ENCODE measurements at places on chromosomes 6 and 20. TPM values are rescaled to one million over a fixed set of nuclear protein-coding genes. Genes with fewer than 3 reads are reported as not detected.

DNA sequence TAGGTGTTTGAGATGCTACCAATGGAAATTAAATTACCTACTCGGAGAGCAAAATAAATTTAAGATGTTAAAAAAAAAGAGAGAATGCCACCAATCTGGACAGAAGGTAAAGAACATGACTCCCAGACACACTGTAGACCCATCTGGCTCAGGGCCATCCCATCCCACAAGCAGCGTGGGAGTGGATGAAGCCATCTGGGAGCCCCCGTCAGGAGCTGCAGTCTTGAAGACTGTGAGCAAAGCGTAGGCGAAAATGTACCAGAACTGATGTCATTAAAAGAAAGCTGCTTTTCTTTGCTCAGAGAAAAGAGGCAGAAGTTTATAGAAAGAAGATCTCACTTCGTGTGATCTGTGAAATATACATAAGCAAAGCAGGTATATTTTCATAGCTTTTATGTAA lies 815.7 kb downstream of the QKI start:
- no peak for DNase-seq

- no peak for DNase-seq
Observed at GRCh38 chr20:30486103-30486478, 771.4 kb upstream of the DEFB115 start.

Gene TEAD3
- total RNA-seq: 19.4 TPM

DNA sequence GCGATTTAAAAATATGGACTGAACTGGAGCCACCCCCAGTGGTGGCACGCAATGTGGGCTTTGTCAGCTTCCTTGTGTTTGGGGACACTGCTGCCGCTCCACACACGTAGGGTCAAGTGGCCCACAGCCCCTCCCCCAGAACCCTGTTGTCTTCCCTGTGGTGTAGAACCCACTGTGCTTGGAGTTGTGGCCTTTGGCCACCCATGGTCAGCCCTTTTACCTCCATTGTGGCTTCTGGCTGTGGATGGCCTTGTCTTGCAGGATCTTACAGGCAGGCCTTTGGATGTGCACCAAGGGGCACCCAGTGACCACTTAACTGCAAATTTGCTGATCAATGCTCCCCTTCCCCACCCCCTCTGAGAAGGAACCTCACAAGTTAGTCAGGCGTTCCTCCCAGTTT lies 2.0 kb upstream of the LEMD2 start:
- no peak for DNase-seq

Gene PAK5
- 0.10 TPM for total RNA-seq

DNA sequence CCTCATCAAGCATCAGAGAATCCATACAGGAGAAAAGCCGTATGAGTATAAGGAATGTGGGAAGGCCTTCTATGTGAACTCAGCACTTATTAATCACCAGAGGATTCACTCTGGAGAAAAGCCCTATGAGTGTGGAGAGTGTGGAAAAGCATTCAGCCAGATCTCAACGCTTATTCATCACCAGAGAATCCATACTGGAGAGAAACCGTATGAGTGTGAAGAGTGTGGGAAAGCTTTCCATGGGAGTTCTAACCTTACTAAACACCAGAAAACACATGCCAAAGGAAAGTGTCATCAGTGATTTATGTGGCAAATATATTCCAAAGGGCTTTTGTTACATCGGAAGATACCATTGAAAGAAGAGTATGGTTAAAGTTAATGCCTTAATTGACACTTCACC lies 25.4 kb downstream of the ZKSCAN8 start:
- DNase-seq: no peak

GRCh38 chr20:23357767-23358562 lies 4.0 kb upstream of the GZF1 start:
- peak; percentile 99 for DNase-seq

DNA sequence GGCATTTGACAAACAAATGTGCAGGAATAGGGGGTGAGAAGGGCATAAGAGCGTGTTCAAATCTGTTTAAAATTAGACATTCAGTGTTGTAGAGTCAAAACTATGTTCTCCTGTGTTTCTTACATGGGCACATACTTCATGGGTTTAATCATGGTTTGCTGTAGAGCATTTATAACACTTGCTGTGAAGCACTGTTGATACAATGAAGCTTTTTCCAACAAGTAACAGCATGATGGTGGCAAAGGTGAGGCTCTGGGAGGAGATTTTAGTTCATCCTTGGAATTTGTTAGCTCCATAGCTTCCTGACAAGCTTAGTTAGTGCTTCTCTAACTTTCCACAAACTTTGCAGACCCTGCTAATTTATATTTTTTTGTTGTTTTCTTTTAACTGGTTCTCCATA lies 900.7 kb downstream of the TFAP2A start:
- DNase-seq: peak; percentile 11

DNA sequence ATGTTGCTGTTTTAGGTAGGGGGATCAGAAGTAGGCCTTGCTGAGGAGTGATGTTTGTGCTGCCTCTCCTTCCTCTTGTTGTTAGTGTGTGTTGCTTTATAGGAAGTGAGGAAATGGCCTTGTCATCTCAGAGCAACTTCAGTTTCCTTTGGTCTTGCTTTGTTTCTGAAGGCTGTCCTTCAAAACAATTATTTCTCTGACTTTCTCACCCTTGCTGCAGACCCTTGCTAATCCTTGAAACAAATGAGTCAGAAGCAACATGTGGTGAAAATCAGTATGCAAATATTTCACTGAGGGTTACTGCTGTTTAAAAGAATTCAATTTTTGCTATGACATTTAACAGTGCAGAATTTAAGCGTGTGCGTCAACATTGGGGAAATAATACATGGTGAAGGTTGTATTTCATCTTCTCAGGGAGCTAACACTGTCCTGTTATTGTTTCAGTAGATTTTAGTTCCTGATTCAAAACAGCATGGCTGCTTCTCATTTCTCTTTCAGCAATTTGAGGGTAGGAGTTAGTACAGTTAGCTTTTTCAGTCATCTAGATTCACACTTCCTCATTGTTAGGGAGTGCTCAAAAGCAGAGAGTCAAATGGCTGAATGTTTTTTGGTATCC lies 13.8 kb downstream of the RNF144B start:
- no peak for DNase-seq

DNA sequence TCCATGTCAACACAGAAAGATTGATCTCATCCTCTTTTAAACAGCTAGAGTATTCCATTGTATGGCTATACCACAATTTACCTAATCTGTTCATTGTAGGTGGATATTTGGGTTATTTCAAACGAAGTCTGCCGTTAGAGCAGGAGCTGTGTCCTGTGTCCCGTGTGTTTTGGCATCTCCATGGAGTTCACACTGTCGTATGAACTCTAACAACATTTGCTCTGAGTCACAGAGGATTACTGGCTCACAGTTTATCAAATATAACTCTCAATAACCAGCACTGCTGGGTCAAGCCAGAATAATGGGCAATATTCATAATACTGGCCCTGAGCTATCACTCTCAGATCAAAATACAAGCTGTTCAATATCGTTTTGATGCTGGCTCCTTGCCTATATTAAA lies 16.4 kb downstream of the TRAM2 start:
- DNase-seq: no peak

Gene HLA-DRB5
- total RNA-seq: 0.31 TPM

GRCh38 chr6:32073101-32073500 lies 34.9 kb downstream of the CYP21A2 start:
- DNase-seq: peak; percentile 92

- no peak for DNase-seq
Observed at GRCh38 chr6:80967609-80968008, 784.9 kb downstream of the TENT5A start.

GRCh38 chr6:20691185-20691584 lies 156.9 kb downstream of the CDKAL1 start:
- DNase-seq: no peak

DNA sequence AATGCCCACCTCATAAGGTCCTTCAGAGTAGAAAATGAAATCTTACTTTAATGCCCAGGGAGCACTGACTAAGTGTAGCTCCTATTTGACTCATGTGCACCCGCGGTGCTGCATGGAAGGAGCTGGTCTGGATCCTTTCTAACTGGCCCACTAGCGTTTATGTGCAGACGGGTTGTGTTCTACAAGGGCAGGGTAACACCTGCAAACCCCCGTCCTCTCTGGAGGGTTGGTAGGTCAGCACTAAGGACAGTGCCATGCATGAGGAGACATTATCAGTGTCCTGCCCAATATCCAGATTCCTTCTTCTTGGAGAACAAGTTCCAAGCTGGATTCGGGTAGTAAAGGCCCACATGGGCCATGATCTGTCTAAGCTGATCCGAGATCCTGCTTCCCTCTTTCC lies 140.3 kb downstream of the ANKRD60 start:
- DNase-seq: no peak

GRCh38 chr20:3031524-3032147 lies 11.8 kb upstream of the GNRH2 start:
- DNase-seq: no peak

- DNase-seq: peak; percentile 74
Observed at GRCh38 chr6:9540534-9541126, 874.2 kb downstream of the TFAP2A start.

DNA sequence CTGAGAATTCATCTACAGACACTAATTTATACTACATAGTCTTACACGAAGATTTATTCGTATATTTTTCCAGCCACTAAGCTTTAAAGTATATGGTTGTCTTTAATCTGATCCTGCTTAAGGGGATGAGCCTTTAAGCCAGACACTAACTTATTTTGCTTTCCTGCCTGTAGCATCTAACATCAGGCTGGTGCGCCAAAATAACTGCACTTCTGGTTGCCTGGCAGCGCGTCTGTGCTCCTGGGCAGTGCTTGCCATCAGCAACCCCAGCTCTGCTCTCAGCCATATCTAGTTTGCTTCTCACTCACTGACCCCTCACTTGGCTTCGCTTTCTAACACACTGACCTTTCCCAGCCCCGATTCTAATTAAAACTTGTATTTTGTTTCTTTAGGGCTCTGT lies 21.8 kb downstream of the HMGCLL1 start:
- no peak for DNase-seq

DNA sequence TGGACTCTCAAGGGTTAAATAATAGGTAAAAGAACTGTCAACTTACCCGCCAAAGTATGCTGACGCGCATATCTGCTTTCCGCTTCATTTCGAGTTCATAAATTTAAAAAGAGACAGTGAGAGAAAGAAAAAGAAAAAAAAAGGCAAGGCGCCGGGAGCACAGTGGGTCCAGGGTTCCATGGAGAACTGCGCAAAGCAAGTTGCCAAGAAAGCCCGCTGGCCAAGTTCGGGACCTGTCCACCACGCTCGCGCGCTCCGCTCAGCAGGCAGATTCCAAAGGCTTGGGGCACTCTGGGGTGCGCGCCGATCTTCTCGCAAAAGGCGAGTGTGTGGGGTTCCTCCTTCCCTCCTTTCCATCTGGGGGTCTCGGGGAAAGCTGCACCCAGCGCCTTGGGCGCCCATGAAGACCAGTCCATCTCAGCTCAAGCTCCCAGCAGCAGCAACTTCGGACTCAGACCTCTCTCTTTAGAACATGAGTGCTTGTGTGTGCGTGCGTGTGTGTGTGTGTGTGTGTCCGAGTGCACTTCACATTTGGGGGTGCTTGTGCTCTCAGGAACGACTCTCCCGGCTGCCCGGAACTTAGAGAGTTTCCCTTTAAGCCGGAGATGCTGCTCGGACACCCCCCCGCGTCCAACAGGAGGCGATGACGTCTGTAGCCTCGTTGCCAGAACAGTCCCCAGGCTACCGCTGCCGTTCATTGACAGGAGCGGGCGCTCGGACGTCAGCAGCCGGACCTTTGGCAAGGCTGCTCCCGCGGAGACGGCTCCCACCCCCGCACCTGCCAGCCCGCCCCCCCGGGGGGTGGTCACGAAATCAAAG lies 180.0 kb downstream of the TBXT start:
- peak; percentile 86 for DNase-seq

DNA sequence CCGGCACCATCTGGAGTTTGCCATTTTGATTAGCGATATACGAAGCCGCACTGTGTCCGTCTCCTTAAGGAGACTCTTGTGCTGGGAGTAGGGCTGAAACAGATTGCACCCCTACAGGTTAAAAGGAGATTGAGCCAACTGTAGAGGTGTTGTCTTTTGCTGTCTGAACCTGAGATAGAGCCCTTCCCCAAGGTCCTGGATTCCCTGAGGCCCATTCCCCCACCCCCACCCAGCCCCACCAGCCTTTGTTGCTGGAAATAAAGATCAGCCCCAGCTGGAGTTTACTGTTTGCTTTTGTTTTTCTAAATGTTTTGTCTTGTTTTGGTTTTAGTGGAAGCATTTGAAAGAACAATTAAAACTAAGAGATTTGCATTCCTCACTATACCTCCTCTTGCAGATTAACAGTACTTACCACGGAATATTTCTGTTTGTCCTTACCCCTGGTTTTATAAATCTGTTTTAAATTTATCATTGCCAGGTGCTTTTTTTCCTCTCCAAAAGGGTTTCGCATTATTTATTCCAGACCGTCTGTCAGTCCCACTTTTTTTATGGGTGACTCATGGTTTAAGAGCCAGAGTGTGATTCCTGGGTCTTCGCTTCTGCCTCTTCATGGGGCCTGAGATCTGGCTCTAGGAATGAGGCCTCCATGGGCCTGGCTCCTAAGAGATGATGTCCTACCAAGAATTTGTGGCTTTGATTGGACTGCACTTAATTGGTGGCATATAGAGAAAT lies 169.2 kb downstream of the DTNBP1 start:
- DNase-seq: no peak

Gene UNC5CL
- total RNA-seq: 3.0 TPM

Gene IPCEF1
- 1.0 TPM for total RNA-seq

DNA sequence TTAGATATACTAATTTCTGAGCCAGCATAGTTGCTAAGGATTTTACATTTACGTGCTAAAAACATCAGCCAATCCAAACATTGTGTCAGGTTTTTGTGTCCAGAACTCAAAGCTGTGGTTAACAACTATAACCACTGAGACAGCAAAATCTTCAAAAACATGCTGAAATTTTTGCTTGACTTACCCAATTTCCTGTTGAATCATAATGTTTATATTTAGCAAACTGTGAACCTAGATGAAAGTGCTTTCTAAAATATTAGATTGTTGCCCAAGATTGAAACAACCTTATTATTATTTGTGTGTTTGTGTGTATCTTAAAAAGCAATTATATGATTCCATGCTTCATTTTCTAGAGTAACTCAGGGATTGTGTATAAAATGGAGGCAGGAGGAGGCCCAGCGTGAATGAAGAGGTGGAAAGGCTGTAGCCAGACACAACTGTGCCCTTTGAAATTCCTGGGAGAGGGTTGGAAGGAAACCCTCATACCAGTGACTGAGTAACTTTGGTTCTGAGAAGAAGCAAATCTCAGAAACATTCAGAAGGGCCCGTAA lies 48.0 kb downstream of the ARMC2 start:
- peak; percentile 32 for DNase-seq

GRCh38 chr20:3553663-3554062 lies 82.8 kb downstream of the ATRN start:
- no peak for DNase-seq

GRCh38 chr6:232982-233640 lies 59.2 kb upstream of the DUSP22 start:
- no peak for DNase-seq

DNA sequence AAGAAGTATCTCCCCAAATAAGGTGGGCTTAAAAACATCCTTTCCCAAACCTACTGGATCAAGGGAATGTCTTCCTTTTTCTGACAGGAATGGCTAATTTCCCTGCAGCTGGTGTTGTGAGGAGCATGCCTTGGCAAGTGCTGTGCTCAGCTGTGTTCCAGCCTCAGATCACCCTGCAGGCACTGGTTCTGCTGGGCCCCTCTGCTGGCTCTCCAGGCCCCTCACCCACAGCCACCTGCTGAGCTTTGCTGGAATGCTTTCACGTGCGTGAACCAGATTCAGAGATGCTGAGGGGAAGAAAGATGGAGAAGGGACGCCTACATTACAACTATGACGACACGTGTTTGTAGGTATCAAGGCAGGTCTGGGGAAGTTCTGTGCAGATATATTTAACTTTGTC lies 71.3 kb upstream of the FOXC1 start:
- DNase-seq: peak; percentile 69

- DNase-seq: no peak
Observed at GRCh38 chr6:50724381-50725124, 11.2 kb downstream of the TFAP2D start.

- DNase-seq: no peak
Observed at GRCh38 chr6:31305703-31306219, 33.9 kb upstream of the HLA-C start.

Gene PRKN
- 7.0 TPM for total RNA-seq
